Suppressor macrophage (primary cell): ENCODE measurements at places on chromosomes 3 and 15.

DNA sequence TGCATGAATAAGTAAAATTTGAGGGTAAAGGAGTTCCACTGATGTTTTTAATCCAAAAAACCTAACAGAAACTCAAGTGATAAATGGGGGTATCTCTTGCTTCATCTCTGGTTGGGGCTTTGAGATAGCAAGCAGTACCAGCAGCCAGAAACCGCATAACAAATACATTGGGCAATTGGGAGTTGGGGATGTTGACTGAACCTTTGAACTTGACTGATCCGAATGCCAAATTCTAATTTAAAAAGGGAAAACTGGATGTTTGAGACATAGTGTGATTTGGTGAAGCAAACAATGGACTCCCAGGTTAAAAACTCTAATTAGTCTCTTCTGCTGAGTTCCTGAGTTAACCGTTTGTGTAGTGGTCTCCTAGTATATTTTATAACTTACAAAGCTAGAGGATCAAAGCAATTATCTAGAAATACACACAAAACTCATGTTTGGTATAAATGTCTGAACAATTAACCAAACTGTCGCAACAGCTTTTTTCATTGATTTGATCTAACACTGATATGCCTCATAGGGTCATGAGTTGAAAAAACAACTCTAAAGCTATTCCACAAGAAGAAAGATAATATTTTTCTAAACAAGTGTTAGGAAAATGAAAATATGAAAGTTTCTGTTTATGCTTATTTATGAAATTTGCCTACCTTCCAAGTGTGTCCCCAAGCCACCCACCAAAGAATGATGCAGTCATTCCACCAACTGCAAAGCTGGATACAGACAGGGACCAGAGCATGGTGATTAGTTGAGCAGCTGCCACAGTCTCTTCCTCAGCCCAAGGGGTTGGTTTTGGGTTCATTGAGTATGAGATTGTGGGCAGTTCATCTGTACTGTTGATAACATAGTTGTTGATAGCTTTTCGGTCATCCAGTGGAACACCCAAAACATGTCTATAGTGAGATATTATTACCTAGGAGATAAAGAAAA lies 12.4 kb downstream of the SLC2A2 start:
- DNase-seq, result no peak

DNA sequence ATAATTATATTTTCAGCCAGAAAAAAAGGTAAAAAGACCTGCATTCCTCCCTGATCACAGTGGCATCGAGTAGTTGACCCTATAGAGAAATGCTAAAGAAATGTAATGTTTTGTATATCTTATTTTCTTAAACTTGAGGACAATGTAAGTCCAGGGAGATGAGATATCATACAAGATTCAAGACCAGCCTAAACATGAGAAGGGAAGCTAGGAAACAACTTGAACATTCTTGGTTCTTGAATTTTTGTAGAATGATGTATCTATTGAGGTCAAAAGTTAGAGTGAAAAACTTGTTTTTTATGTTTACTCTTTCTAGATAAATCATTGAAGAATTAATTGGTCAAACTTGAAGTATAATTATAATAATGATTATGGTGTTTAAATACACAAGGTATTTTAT lies 497.7 kb upstream of the TBL1XR1 start:
- no peak for DNase-seq

DNA sequence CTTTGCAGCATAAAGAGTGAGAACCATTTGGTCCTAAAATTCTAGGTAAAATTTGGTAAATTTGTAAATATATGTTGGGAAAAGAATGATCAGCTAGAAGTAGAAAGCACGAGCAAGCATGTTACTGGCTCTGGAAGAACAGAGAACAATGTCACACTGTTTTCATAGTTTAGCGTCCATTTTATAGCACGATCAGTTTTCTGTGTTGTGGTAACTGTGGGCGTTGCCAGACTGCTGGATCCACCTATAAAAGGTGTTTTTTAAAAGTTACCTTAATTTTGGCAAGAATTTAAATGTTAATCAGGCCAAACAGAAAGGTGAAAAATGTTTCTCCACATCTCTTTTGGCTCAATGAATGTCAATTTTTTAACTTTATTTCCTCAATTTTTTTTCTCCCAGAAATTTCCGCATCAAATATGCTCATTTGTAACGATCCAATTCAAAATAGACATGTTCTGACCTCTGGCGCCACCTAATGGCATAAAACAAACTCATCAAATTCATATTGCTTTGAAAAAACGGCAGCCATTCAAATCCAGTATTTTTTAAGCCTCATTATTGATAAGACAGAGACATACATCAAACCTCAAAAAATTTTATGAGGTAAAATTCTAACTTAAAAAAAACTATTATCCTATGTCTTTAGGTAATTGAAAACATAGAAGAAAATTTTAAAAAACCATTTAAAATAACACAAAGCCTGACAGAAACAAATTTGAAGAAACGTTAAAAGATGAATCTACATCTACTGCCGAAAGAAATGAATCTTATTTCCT lies 5.5 kb upstream of the GP5 start:
- DNase-seq, result peak; percentile 61

GRCh38 chr3:105773291-105773690 lies 95.5 kb downstream of the CBLB start:
- no peak for DNase-seq

- no peak for DNase-seq
Measured at GRCh38 chr3:24259901-24260512, 234.6 kb downstream of the THRB start.
